ENCODE measurements at places on chromosomes 4 and X.

GRCh38 chr4:138871555-138871875, 144.1 kb upstream of the NOCT start:
- DNase-seq = no peak

- no peak for DNase-seq
These were observed 54.4 kb downstream of the CBR4 start for GRCh38 chr4:168955674-168956073.

GRCh38 chrX:124332481-124333424, at the start of gene TEX13D:
TSS of gene TEX13D (plus strand) at chrX:124332660. CDS start at chrX:124332918, 258 bp downstream.
- DNase-seq = no peak

DNA sequence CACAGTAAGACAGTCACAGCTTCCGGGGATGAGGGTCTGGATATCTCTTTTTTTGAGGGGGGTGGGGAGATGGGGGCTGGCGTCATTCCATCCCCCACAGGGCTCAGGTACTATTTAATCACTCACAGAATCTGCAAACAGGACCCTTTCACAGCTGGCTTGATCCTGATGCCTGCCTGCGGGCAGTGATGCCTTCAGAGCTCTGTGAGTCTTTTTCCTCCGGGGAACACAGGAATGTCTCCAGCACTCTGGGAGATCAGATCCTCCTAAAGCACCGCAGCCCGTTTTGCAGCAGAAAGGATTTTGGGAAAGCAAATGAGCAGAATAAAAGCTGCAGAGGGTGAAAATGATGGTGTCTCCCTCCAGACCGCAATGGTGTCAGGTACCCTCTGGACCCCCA, 13.2 kb upstream of the SHOX start:
- no peak for DNase-seq

Data from stimulated activated CD8-positive, alpha-beta memory T cell treated with anti-CD3 and anti-CD28 coated beads, Interleukin-7, amount 100 ng/mL, for 24 hours (primary cell).